ENCODE measurements at places on chromosomes 6 and 20. TPM values are rescaled to one million over a fixed set of nuclear protein-coding genes. Genes with fewer than 3 reads are reported as not detected.
A peak's percentile ranks its signal among the peaks of the same experiment; 100 is the strongest.

DNA sequence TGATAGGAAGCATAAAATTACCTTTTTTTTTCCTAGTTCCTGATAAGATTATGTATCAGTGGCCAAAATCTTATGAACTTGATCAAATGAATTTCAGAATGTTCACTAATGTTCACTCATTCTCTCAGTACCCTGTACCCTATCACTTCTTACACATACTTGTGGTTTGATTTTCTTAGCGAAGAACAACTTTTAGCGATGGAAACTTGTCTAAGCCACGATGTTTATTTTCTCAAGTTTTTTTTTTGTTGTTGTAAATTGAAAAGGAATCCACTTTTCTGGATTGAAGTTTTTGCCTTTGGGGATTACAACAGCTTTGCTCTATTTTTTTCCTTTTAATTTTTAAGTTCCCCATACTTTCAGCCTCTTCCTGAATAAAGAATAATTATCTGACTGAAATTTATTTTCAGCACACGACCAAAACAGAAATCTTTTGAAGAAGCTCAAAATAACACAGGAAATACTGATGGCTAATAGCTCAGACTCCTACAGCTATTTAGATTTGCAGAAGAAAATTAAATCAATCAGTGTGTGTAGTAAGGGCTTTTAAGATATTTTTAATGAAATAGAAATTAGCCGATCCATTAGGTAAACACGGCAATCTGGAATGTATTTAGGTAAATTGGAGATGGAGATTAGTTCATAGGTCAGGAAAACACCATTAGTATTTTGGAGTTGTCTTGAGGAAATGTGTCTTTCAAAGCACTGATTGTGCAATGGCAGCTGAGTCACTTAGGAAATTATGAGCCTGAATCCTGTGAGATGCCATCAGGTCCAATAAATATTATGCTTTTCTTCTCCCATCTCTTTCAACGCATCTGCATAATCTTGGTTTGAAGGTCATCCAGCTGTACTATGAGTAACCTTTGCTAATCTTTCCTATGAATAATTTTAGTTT, 217.5 kb downstream of the GJA1 start:
- DNase-seq, result no peak

GRCh38 chr6:85983032-85983659, 340.5 kb upstream of the SYNCRIP start:
- no peak for DNase-seq

- DNase-seq, result no peak
Observed at GRCh38 chr6:111844921-111845320, 28.3 kb downstream of the FYN start.

DNA sequence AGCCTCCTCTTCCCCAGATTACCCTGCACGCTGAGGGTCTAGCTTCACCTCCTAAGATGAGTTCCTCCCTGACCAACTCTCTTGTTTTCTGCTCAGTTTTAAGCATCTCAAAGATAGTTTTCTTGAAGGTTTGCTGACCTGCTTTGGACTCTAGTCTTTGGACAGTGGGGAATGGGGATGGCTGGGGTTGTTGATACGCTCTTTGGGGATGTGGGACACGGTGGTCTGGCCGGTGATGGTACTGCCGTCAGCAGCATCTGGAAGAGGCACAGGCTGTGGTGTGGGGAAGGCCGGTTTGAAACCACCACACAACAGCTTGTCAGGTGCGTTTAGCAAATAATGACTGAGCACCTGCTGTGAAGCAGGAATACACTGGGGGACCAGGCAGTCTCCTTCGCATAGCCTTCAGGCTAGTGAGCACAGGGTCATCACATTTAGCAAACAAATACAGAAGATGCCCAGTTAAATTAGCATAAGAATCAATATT, 94.1 kb downstream of the TMEM242 start:
- DNase-seq, result no peak

Gene C6orf15
- polyA plus RNA-seq, result not detected

DNA sequence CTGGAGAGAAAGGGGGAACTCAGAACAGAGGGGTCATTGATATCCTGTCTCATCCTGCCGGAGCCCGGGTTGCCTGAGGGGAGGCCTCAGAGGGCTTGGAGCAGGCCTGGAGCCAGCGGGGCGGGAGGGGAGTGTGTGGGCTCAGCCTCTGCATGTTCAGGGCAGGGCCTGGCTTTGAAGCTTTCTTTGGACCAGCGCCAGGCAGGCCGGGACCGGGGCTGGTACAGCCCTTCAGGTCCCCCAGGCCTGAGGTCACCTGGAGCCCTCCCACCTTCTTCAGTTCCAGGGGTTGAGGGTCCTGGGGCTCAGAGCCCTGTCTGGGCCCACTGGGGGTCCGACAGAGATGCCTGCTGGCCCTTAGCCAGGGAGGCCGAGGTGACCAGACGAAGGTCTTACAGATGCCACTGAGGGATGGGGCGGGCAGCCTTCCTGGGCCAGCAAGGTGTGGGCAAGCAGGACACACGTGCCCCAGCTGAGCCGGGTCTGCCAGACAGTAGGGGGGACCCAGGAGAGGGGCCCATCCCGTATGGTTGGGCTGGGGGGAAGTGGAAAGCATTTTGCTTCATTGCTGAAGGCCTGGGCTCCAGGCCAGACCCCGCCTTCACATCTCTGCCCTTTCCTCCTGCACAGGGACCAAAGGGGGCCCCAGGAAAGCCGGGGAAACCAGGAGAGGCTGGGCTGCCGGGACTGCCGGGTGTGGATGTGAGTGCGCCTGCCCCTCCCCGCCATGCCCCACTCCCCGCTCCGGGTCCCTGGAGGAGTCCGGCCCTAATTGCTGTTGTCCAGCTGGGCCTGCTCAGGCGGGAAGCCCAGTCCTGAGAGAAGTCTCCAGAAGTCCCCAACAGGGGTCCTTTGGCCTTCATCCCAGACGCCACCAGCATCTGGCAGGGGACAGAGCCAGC, 2.0 kb downstream of the COL9A3 start:
- peak; percentile 82 for DNase-seq

- DNase-seq, result no peak
Observed at GRCh38 chr6:90425161-90425641, 128.6 kb upstream of the BACH2 start.

Gene DSP
- 56.5 TPM for polyA plus RNA-seq

DNA sequence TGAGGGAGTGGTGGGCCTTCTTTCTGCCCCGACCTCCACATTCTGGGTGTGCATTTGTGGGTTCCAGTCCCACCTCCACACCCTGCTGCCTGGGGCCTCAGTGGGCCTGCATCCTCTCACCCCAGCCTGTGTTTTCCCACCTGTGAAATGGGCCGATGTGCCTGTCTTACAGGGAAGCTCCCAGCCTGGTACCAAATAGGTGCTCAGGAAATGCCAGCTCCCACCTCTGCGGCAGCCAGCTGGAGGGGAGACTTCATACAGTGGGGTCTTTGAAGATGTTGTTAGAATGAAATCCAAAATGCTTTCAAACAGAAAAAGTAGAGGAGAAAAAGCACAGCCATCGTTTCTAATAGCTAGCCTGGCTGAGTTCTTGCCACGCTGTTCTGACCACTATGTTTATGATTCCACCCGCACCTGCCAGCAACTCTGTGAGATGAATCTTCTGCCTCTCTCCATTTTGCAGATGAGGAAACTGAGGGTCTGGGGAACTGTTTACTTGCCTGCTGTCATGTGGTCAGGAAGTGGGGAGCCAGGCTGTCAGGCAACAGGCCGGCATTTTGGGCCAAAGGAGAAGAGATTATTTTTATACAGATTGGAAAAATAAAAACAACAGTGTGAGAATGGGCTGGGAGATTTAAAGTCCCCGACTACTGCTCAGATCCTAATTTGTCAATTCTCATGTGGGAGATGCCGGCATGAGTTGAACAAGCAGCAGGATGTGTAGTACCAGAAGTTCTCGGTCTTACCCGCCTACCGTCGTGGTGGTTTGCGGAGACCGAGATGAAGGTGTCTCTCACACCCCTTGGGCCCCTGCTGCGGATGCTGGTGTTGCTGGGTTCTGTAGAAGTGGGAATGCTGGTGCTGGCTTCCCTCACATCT, 4.6 kb downstream of the TMEM181 start:
- no peak for DNase-seq

DNA sequence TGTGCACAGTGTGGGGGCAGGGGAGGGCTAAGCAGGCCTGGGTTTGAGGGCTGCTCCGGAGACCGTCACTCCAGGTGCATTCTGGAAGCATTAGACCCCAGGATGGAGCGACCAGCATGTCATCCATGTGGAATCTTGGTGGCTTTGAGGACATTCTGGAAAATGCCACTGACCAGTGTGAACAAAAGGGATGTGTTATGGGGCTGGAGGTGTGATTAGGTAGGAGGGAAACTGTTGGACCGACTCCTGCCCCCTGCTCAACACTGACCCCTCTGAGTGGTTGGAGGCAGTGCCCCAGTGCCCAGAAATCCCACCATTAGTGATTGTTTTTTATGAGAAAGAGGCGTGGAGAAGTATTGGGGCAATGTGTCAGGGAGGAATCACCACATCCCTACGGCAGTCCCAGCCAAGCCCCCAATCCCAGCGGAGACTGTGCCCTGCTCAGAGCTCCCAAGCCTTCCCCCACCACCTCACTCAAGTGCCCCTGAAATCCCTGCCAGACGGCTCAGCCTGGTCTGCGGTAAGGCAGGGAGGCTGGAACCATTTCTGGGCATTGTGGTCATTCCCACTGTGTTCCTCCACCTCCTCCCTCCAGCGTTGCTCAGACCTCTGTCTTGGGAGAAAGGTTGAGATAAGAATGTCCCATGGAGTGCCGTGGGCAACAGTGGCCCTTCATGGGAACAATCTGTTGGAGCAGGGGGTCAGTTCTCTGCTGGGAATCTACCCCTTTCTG, 44.0 kb upstream of the TTPAL start:
- DNase-seq, result no peak
